Renal cortical epithelial cell (primary cell): ENCODE measurements at places on chromosomes 5 and 9.

- DNase-seq, result peak; percentile 69
Observed at GRCh38 chr5:57117596-57117995, 56.3 kb upstream of the GPBP1 start.

- DNase-seq, result peak; percentile 2
Observed at GRCh38 chr9:99513441-99514112, 291.5 kb downstream of the SEC61B start.

DNA sequence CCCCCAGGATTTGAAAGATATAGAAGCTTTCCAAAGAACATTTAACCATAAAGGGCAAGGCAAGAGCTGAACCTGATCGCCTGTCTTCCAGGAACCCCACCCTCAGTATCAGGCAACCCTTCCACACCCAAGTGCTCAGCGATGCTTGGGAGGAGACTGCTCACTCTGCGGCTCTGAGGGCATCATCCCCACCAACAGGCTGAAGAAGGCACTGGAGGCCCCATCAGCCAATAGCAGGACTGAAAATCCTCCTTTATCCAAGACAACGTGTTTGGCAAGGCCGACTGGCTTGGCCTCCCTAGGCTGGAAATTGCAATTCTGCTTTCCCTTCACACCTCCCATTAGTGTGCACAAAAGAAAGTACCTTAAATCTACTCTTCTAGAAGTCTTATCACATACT lies 1.4 kb upstream of the PPP2CA start:
- peak; percentile 22 for DNase-seq

DNA sequence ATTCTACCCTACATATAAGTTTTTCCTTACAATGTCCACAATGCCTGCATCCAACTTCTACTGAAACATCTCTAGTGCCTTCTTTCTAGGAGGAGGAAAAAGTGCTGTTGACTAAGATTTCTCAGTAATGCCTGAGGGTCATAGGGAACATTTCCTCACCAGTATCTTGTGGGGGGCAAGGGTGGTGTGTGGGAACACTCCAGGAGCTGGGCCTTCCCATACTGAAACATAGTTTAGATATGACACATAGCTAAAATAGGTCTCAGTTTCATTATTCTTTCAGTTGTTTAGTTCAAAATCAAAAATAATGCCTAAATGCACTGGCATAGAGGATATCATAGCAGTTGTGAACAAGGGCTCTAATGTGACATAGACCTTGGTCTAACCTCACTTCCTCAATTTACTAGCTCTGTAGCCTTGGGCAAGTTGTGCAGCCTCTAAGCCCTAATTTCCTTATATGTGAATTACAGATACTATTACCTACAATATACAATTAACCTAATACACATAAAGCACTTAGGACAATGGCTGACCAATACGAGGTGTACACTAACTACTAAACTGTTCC lies 66.1 kb downstream of the HAPLN1 start:
- DNase-seq, result peak; percentile 9

DNA sequence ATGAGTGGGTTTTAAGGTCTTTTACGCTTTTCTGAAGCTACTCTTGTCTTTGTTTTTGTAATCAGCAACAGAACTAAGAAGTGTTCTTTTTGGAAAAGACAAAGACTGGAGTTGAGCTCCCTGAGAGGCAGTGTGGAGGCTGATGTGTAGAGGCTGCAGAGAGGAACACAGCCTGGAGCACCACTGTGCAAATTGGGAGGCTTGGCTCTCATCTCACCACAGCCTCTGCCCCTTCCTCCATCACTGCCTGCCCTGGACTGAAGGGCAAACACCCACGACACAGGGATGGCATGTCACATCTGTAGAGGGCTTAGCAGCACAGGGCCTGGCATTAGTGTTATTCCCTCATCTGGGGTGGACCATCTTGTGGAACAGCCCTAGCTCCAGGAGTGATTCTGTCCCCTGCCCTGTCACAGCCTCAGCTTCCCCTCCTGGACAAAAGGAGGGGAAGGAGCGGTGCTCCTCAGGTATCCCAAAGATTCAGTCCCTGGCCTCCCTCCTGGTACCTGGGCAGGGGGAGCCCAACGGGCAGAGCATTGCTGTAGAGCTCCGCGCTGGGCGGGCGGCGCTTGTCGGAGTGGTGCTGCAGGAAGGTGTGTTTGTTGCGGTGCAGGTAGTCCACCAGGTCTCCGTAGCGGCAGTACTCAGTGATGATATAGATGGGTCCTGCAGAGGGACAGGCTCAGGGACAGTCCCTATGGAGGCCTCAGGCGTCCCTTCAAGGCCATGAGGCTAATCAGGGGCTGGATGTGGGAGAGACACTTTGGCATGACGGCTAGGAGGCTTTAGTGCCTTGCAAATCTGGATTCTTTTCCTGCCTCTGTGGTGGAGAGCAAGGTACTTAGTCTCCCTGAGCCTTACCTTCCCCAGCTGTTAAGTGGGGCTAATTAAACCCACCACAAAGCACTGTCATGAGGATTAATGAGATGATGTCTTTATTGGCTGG lies 32.8 kb downstream of the PDGFRB start:
- DNase-seq, result no peak

- DNase-seq, result no peak
Observed at GRCh38 chr5:137265457-137265856, 233.7 kb downstream of the SPOCK1 start.

DNA sequence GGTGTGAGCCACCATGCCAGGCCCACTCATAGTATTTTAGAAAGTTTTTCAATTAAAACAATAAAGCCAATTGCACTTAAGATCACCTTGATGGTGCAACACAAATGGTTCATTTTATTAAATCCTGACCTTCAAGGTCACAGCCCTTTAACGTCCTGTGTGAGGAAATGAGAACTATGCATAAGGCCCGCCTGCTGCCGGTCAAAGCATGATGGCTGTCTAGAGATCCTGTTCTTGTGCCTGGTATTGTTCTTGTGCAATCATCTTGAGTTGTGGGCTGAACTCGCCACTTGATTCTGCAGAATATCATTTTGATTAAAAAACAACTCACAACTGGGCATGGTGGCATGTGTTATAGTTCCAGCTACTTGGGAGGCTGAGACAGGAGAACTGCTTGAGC lies 43.6 kb upstream of the FBXW11 start:
- DNase-seq, result no peak

DNA sequence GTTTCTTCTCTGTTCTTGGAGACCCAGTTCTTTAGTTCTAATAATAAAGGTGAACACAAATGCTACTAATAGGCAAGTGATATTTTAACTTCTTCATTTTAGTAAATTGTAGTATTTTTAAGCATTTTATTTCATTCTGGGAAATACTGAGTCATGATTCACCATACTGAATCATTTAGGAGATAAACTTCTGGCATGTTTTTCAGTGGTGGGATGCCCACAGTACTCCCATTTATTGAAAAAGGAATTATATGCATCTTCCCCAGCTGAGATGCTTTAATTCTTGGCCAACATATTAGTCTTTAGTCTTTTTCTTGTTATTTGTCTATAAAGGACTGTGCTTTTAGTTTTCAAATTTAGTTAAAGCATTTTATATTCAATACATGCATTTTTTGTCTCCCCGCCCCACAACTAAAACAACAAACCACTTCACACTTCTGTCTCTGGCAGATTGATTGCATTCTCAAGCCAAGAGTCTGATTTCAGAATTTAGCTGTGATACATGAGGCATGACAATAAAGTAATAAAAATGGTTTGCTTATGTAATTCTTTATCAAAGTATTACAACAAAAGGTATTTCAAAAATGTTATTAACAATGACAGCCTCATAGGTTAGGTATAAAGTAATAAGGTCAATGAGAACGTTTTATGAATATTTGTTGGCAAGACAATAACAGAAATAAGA lies 125.2 kb upstream of the CDH18 start:
- no peak for DNase-seq

GRCh38 chr9:86368871-86369521 lies 14.8 kb upstream of the TUT7 start:
- DNase-seq, result peak; percentile 79

DNA sequence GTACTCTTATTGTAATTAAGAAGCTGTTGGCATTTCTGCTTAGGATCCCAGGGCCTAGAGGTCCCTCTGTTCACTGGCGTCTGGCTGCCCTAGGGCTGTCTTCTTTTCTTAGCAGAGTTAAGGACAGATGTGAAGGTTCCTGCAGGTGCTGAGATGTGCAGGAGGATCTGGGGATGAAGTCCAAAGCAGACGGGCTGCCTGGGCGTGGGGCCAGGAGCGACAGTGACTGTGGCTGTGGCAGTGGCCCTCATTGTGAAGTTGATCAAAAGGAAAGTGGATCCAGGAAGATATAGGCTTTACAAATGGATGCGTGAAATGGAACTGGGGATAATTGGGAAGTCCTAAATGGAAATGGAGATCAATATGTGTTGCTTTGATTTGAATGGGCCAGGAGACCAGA lies 19.1 kb upstream of the SH3PXD2B start:
- no peak for DNase-seq

- DNase-seq, result no peak
Observed at GRCh38 chr5:78801413-78801812, 152.8 kb upstream of the LHFPL2 start.

DNA sequence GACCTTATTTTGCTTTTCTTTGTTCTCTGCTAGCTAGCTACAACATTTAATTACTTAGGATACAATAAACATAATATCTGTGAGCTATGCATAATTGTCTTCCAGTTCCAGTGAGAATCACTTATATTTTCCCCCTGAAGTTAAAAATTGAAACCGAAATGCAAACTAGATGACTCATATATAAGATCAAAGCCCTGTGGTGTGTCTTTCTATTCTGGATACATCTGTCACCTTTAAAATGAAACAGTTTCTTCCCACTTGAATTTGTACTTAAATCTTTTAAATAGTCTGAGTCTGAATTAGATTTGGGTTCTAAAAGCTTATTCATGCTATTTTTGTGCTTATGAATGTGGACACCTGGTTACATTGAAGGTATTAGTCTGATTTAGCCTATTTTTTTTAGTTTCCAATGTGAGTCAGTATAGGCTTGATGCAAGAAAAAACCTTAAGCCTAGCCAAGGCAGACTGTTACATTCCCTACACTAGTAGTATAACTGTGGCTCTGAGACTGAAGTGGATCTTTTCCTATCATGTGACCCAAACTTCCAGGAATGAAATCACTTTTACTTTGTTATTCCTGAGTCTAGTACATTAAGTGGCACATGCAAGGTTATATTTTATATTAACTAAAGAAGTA lies 703.5 kb upstream of the RGMB start:
- DNase-seq, result no peak

- no peak for DNase-seq
Observed at GRCh38 chr5:142023836-142024235, 11.0 kb upstream of the GNPDA1 start.

- DNase-seq, result peak; percentile 40
Observed at GRCh38 chr5:219991-220390, 1.9 kb downstream of the SDHA start.

- DNase-seq, result peak; percentile 76
Observed at GRCh38 chr9:38057416-38058195, 11.4 kb downstream of the SHB start.

DNA sequence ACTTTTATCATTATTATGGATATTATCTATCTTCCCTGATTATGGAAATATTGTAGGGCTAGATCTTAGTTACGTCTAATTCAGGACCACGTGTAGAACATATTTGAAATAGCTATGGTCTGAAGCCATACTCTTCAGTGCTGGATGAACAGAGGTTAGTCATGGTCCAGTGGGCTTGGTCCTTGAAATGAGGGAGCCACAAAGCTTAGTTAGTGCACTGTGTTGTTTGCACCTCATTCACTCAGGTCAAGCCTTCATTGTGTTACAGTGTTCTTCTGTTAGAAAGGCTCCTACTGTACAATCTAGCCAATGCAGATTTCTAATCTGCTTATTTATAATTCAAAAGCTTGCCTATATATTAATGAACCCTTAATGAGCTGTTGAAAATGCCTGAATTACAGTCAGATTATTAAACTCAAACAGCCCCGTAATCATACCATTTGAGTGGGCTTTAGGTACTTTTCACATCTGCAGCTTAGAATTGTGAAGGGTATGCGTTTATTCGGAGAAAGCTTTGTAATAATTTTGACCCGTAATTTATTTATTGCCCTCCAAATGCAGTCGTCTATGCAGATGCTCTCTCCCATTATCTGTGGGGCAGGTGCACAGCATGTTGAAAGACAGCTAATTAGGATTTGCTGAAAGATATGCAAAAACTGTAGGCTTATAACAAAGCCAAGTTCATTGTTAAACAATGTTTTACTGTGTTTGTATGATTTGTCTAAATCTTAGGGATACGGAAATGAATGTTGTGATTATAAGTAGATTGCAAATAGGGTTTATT lies 164.9 kb downstream of the PBX3 start:
- peak; percentile 79 for DNase-seq

DNA sequence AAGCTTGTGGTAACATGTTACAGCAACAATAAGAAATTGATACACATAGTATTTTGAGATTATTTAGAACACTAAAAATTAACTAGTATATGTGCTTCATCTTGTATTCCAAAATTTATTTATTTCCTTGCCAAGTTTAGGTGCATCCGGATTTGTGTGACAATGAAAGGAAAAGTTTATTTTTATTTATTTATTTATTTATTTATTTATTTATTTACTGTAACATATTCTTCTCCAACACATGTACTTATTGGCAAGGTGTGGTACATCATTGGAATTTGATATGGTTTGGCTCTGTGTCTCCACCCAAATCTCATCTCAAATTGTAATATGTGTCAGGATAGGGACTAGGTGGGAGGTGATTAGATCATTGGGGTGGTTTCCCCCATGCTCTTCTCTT lies 373.3 kb upstream of the EDIL3 start:
- no peak for DNase-seq

DNA sequence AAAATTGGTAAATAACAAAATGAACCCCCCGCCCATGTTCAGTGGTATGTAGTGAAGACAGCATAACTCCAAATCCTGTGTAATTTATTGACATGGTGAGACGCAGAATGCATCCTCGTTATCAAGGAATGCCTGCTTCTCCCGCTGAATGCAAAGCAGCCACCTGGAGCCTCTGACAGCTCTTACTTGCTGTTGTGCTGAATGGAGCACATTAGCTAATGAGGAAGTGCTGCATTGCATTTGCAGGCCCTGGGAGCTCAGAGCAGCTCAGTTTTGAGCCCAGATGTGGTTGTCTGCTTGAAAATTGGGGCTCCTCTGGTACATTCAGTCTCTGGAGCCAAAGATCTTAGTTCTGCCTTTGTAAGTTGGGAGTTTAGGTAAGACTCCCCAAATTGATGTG lies 28.9 kb downstream of the PLAC8L1 start:
- DNase-seq, result no peak

DNA sequence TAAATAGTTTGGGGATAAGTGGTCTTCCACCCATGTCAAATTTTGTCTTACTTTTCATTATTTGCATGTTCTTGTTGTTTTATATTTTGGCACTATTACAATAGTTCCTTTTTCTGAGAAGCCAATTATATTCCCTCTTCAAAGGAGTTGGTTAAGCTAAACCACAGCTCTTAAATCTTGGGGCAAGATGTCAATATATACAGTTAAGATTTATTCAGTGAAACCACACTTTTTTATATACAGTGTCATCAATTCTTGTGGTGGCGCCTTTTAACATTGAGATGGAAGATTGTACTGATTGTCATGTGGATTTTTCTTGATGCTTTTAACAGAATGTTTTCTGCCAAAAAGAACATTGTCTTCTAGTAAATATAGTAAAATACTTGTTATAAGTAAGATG lies 104.1 kb downstream of the MTREX start:
- no peak for DNase-seq
